ENCODE measurements at places on chromosomes 6 and 20.
A peak's percentile ranks its signal among the peaks of the same experiment; 100 is the strongest.

DNA sequence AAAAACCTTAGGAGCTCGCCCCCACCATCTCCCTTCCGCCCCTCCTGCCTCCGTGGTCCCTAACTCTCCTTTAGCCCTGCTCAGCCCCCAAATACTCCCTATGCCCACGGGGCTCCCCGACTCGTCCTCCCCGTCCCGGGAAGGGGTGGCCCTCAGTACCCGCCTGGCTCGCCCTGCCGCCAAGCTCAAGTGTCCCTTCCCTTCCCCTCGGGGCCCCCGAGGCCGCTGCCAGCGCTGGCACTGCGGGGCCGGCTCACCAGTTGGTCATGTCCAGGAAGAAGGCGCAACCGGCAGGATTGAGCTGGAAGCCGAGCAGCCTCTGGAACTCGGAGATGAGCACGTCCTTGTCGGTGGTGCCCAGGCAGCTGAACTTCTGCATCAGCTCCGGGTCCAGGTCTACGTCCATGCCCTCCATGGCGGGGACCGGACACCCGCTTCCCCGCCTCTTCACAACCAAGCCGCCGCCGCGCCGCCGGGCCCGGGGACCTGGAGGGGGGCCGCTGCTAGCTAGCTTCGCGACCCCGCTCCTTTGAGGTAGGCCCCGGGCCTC, 303 bp downstream of the ILRUN start:
- peak; percentile 61 for DNase-seq

- DNase-seq: no peak
These were observed 30.0 kb upstream of the FBXL4 start for GRCh38 chr6:98977671-98978292.

- DNase-seq: peak; percentile 48
These were observed 1.9 kb downstream of the EDN1 start for GRCh38 chr6:12291839-12292604.

DNA sequence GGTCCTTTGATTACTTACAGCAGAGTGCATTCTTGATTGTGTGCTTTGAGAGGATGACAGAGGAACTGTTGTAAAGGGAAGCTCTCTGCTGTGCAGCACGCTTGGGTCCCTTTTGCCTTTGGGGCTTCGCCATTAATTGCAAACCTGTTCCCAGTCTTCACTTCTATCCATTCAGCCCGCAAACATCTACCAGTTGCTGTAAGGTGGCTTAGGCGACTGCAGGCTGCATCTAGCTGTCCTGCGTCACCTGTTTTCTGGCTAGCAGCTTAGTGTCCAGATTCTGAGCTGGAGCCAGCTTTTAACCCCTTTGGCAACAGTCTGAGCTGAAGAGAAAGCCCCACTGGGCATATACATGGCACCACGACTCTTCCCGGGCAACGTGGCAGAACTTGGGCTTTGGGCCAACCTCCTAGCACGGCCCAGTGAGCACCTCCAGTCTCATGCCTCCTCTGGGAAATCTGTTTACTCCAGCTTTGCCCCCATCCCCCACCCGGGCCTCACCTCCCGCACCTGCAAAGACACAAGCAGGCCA, 2.5 kb upstream of the FASTKD5 start:
- no peak for DNase-seq

- DNase-seq: no peak
These were observed 221.4 kb downstream of the CDKAL1 start for GRCh38 chr6:20755631-20756030.

GRCh38 chr6:3816251-3816650, 32.9 kb upstream of the FAM50B start:
- DNase-seq: no peak

GRCh38 chr20:49306903-49307620, 29.2 kb upstream of the ZNFX1 start:
- DNase-seq: no peak
